Neural progenitor cell (in vitro differentiated cells): ENCODE measurements at places on chromosomes 1 and 21. TPM values are rescaled to one million over a fixed set of nuclear protein-coding genes. Genes with fewer than 3 reads are reported as not detected.

Gene DISP3
- 2.0 and 3.4 TPM in 2 replicates for total RNA-seq

GRCh38 chr1:175863299-175864050 is 120.1 kb upstream of the TNR start:
- no peak for DNase-seq

- DNase-seq: no peak
Observed at GRCh38 chr21:44971672-44971995, 31.8 kb downstream of the SLX9 start.

Gene SESN2
- total RNA-seq: 7.6 and 19.1 TPM in 2 replicates

Gene NBPF6
- total RNA-seq: not detected in 2 replicates
